ENCODE measurements at places on chromosomes 3 and 15.

- no peak for DNase-seq
Observed at GRCh38 chr3:113211330-113212149, at the start of gene BOC. BOC (plus strand) TSS chr3:113211557; CDS start chr3:113249803, 38,246 bp downstream.

GRCh38 chr15:49045751-49046219 is 461 bp downstream of the SECISBP2L start:
- no peak for DNase-seq

DNA sequence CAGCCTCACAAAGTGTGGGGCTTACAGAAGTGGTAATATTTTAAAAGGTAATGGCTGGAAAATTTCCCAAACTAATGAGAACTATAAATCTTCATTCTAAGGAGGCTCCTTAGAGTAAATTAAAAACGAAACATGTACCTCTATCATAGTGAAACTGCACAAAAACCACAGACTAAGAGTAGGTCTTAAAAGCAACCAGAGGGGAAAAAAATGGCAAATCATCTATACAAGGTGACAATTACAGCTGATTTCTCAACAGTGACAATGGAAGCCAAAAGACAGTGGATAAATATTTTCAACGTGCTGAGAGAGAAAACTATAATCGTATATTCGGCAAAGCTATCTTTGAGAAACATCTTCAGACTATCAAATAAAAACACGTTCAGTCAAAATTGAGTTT is 20.6 kb downstream of the HEG1 start:
- DNase-seq = no peak

DNA sequence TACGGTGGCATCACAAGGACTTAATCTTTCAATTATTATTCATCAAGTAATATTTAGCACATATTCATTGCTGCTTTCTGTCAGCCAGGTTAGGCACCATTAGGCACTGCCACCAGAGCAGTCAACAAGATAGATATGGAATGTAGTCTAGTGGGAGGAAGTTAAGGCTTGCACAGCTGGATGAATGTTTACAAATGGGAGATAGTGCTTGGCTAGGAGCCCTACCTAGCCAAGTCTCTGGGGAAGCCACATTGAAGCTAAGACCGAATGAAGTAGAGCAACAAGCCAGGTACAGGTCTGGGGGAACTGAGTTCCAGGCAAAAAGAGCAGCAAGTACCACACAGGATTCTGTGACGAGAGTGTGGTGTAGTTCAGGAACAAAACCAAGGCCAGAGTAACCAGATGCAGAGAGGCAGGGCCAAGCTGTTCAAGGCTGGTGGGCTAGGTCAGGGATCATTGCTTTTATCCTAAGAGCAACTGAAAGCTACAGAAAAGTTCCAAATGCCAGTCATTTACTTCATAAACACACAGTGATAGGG is 33.4 kb upstream of the SCAANT1 start:
- DNase-seq = no peak

- DNase-seq = no peak
Observed at GRCh38 chr3:115448851-115449250, 174.5 kb upstream of the GAP43 start.

Measured in MV-4-11 (cell line).